ENCODE measurements at places on chromosomes 3 and 15.

- no peak for DNase-seq
These were observed 26.3 kb downstream of the CDAN1 start for GRCh38 chr15:42710662-42711061.

- DNase-seq = no peak
These were observed 13.8 kb upstream of the TEX264 start for GRCh38 chr3:51657234-51657633.

GRCh38 chr3:40068636-40069035, 240.9 kb upstream of the EIF1B start:
- DNase-seq = no peak

DNA sequence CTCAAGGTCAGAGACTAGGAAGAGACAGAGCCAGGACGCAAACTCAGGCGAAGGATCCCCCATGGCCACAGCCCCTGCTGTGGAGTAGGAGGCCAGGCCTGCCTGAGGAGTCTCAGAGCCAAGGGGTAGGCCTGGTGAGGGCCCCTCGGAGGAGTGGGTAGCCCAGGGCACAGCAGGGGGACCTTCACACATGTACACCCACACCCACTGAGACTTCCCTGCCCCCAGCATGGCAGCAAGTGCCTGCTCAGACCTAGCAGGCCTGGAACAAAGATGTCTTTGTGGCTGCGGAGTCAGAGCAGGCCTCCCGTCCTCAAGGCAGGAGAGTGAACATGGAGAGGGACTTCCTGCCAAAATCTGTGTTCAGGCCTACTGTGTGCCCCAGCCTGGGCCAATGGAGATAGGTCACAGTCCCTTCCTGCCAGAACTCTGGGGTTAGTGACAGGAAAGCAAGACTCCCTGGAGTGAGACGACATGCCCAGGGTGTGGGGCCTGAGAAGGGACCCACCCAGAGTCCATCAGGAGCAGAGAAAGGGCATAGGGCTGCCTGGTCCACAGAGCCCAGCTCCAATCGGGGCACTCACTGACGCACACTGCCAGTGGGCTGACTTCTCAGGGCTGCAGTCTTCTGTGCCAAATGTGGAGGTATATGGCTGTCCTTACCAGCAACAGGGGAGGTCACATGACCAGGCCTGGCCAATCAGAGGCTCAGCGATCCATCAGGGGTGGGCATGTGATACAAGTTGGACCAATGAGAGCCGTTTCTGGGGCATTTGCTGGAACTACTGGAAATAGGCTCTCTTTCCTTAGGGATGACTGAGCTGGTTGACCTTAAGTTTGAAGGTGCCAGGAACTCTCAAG, 2.3 kb downstream of the GRIP2 start:
- DNase-seq = no peak

DNA sequence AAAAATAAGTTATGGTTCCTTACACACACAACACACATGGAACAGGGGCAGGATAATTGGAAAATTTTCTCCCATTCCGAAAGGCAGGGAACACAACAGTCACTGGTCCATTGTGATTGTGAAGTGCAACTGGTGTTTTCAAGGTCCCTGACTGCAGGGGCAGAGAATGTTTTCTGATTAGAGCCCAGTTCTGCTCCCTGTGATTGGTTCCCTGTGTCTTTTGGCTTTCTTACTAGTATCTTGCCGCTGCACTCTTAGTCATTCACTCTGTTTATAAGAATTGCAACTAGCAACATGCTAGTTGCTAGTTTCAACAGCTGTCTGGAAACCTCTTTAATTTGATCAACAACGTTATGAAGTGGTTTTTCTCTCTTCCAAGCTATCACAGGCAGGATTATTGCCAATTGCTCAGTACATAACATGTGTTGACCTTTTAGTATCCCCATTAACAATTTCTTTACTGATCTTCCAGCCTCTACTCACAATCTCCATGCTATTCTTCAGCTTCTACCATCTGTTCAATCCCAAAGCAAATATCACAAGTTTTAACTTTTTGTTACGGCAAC, 177.5 kb downstream of the EPHA6 start:
- DNase-seq = no peak

- no peak for DNase-seq
These were observed 278.5 kb downstream of the PLOD2 start for GRCh38 chr3:145882436-145882835.

DNA sequence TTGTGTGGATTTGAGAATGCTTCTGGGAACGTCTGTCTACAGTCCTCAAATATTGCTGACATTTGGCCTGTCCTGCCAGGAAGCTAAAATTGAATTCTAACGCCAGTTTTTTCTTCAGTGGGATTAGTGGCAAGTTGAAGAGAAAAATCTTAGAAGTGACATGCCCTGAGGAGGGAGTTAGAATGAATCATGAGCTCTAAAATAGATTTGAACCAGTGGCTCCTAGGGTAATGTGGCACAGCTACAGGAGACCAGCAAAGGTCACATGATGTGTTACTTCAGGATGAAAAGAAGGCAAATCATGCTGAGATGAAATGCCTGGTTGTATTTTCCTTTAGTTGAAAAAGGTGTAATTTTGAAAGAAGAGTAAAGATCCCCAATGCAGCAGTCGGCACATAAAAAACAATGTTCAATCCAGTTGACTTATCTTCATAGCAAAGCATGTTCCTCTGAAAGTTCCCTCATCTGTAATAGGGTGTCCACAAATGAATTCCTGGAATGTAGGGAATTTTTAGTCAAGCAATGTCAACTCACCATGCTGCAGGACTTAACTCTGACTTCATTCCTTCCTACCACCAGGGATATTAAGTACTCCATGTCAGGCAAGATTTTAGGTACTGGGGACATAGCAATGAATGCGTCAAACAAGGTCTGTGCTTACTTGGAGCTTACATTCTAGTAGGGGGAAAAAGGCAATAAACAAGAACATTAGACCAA, 171.6 kb downstream of the CADPS start:
- no peak for DNase-seq

- DNase-seq = no peak
These were observed 78.1 kb upstream of the LMOD3 start for GRCh38 chr3:69200384-69201068.

DNA sequence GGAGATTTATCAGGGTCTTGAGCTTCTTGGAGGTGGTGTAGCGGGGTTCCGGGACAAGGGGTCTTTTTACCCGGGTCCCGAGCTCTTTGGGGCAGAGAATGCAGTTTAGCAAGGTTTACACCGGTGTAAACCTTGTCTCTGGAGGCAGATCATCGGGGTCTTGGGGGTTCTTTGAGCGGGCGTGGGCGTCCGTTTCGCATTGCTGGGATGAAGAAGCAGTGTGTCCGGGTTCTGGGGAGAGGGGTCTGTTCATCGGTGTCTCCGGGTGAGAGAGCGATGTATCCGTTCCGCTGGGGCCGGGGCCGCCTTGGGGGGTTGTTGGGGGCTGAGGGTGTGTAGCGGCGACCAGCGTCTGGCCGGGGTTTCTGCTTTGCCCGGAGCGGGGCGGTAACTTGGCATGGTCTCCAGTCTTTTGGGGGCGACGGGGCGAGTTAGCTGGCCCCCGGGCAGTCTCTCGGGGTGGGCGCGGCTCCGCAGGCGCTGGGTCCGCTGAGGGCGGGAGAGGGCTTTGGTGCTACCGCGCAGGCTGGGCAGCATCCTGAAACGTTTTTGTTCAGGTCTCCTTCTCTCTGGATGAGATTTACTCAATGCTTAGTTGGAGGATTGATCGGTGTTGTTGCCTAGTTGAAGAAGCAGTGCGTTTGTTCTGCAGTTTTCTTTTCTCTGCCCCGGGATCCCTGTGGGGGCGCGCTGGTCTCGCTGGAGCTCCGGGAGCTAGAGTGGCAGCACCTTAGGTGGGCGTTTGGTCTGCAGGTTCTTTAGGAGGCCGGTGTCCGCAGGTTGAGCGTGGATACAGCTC, 843 bp downstream of the GLCE start:
- DNase-seq = peak; percentile 50

DNA sequence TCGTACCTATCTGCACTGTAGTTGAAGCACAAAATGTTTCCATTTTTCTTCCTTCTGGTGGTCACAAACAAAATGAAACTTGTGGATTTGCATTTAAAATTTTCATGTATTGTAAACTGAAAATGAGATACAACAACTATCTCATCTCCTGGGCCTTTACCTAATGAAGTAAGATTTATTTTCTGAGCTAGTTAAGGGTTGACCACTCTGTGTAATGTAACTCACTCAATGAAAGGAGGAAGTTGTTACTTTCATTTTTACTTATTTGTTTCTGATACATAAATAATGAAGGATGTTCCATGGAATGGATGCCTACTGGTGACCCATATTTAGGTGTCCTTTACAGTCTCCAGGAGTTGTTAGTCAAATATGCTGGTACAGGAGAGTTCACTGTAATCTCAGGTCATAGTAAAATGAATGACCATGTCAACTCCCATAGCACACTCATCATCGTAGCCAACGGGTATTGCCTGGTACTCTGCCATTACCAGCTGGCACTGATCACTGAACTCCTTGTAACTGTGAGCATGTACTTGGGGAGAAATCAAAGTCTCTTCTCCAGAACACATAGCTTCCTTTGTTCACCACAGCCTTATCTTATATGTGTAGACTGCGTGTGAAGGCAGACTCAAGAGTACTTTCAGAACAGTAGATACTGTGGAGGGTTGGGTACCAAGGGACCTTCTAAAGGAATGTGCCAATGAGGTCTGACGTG, 474.2 kb upstream of the ROBO2 start:
- DNase-seq = peak; percentile 17

Data from GM13976 (cell line).